Pancreas (tissue), 10 donors: ENCODE measurements at places on chromosomes 2 and 18.

DNA sequence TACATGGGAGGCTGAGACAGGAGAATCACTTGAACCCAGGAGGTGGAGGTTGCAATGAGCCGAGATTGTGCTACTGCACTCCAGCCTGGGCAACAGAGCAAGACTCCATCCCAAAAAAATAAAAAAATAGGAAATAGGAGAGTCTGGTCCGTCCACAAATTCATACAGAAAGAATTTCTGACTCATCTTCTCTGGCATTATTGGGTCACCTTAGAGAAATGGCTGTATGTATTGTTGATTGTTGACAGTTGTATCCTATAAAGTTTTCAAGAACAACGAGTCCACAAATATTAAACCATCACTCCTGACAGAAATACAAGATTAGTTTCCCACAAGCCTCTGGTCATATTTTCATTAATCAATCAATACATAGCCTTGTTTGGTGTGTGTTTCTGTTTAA is 20.4 kb downstream of the RBM43 start:
- no peaks in the 10 kb centered on the region for H3K4me1 ChIP-seq
- no peaks in the 10 kb centered on the region for H3K27me3 ChIP-seq
- DNase-seq, result no peak
- H3K36me3 ChIP-seq, result no peaks in the 10 kb centered on the region

DNA sequence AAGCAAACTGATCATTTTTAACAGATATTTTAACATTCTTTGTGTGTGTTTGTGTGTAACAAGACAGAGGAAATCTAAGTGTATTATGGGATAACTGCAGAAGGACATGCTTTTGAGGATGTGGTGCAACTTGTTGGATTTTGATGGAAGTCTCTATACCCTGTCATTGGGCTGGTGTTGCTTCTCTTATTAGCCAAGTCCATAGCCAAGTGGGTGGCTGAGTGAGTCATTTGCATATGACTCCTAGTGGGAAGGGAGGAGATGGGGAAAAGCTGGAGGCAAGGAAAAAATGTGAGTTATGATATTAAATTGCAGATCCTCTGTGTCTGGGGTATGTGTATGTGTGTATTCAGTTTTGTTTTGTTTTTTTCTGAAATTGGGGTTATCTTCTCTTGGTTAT is 879.9 kb downstream of the DCC start:
- H3K36me3 ChIP-seq, result no peaks in the 10 kb centered on the region
- no peaks in the 10 kb centered on the region for H3K4me1 ChIP-seq
- no peak overlapping the region for H3K27ac ChIP-seq
- no peaks in the 10 kb centered on the region for H3K27me3 ChIP-seq
- DNase-seq, result no peak

GRCh38 chr2:152581360-152581759 is 135.9 kb downstream of the PRPF40A start:
- no peak overlapping the region for H3K4me3 ChIP-seq
- no peak for DNase-seq
- no peaks in the 10 kb centered on the region for H3K27me3 ChIP-seq
- H3K4me1 ChIP-seq, result no peaks in the 10 kb centered on the region
- no peak overlapping the region for H3K27ac ChIP-seq

DNA sequence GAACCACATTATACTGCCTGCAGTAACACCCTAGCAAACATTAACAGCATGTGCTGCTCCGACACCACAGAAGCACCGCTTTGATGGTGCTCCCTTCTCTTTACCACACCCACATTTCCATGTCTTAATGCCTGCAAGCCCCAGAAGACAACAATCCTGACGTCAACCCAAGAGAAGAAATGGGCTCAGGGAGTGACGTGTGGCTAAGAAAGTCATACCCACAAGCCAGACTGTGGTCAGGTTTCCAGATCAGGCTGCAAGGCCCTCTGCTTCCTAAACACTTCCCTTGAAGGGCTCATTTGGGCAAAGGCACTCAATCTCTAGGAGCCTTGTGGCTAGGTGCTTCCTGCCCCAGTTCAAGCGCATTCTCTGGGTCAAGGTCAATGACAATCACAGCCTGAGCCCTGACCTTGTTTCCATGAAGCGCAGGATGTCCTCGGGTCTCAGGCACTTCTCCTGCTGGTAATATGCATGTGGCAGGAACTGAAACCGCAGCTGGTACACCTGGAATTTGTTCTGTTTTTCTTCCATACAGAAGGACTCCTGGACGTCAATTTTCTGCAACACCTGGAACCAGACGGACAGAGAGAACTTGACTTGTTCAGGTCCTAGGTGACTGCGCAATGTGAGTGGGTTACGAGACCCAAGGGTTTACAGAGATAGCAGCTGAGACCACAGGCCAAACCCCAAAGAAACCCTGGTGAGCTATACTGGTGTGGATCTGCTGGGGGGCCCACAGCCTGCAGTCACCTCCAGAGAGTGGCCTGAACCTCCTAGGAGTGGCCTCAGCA is 67.2 kb downstream of the POLR1A start:
- H3K4me3 ChIP-seq, result no peak overlapping the region
- peaks cover 27% of the 10 kb centered on the region for H3K36me3 ChIP-seq
- H3K27ac ChIP-seq, result no peak overlapping the region

- no peaks in the 10 kb centered on the region for H3K4me1 ChIP-seq
- H3K27me3 ChIP-seq, result no peaks in the 10 kb centered on the region
- no peak overlapping the region for H3K27ac ChIP-seq
- no peak overlapping the region for H3K4me3 ChIP-seq
- no peak for DNase-seq
Measured at GRCh38 chr2:238422285-238422684, 4.4 kb upstream of the ASB1 start.

- no peaks in the 10 kb centered on the region for H3K27me3 ChIP-seq
- DNase-seq, result no peak
- H3K36me3 ChIP-seq, result no peaks in the 10 kb centered on the region
Measured at GRCh38 chr2:67565761-67566160, 168.6 kb downstream of the ETAA1 start.

- no peaks in the 10 kb centered on the region for H3K27me3 ChIP-seq
- H3K36me3 ChIP-seq, result no peaks in the 10 kb centered on the region
- no peak for DNase-seq
- H3K27ac ChIP-seq, result no peak overlapping the region
Measured at GRCh38 chr18:44497757-44498490, 182.8 kb upstream of the SETBP1 start.

DNA sequence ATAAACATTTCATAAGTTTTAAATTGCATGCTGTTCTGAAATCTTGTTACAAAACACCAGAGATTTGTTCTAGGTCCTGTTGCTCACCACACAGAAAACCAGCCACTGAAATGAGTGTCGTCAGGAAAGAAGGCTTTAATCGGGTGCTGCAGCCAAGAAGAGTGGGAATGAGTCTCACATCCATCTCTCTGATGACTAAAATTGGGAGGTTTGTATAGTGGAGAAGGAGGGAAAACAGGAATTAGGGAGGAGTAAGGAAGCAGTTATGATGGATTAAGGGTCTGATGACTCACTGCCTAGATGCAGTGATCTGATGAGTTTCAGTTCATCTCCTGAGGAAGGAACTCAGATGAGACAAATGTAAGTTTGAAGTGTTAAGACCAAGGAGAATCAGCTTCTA is 42.1 kb upstream of the GPR39 start:
- no peak overlapping the region for H3K4me3 ChIP-seq
- no peak overlapping the region for H3K27ac ChIP-seq
- H3K36me3 ChIP-seq, result no peaks in the 10 kb centered on the region
- no peaks in the 10 kb centered on the region for H3K27me3 ChIP-seq
- no peak for DNase-seq

GRCh38 chr2:107025869-107026380 is 140.0 kb upstream of the ST6GAL2 start:
- H3K4me3 ChIP-seq, result no peak overlapping the region
- no peaks in the 10 kb centered on the region for H3K36me3 ChIP-seq
- H3K27ac ChIP-seq, result no peak overlapping the region

- DNase-seq, result no peak
- no peak overlapping the region for H3K4me3 ChIP-seq
- H3K27me3 ChIP-seq, result no peaks in the 10 kb centered on the region
- H3K36me3 ChIP-seq, result no peaks in the 10 kb centered on the region
- H3K4me1 ChIP-seq, result no peaks in the 10 kb centered on the region
- H3K27ac ChIP-seq, result no peak overlapping the region
Measured at GRCh38 chr2:200065477-200065876, 110.1 kb downstream of the MAIP1 start.

DNA sequence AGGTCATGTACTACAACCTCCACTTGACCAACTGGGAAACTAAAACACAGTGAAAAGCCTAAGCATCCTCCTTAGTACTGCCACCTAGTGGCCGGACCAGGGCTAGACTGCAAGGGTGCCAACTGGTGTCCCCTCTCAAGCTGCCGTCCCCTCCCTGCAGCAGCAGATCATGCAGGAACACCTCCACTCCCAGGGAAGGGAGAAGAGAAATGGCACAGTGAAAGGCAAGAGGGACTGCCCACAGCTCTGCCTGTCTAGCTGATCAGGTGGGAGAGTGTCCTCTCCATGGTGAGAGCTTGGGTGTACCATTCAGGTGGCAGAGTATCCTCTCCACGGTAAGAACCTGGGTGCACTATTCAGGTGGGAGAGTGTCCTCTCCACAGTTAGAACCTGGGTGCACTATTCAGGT is 78.1 kb downstream of the AAK1 start:
- peak; percentile 56 for DNase-seq
- H3K27ac ChIP-seq, result no peak overlapping the region
- no peaks in the 10 kb centered on the region for H3K36me3 ChIP-seq
- no peaks in the 10 kb centered on the region for H3K27me3 ChIP-seq
- peaks cover 18% of the 10 kb centered on the region for H3K4me1 ChIP-seq

DNA sequence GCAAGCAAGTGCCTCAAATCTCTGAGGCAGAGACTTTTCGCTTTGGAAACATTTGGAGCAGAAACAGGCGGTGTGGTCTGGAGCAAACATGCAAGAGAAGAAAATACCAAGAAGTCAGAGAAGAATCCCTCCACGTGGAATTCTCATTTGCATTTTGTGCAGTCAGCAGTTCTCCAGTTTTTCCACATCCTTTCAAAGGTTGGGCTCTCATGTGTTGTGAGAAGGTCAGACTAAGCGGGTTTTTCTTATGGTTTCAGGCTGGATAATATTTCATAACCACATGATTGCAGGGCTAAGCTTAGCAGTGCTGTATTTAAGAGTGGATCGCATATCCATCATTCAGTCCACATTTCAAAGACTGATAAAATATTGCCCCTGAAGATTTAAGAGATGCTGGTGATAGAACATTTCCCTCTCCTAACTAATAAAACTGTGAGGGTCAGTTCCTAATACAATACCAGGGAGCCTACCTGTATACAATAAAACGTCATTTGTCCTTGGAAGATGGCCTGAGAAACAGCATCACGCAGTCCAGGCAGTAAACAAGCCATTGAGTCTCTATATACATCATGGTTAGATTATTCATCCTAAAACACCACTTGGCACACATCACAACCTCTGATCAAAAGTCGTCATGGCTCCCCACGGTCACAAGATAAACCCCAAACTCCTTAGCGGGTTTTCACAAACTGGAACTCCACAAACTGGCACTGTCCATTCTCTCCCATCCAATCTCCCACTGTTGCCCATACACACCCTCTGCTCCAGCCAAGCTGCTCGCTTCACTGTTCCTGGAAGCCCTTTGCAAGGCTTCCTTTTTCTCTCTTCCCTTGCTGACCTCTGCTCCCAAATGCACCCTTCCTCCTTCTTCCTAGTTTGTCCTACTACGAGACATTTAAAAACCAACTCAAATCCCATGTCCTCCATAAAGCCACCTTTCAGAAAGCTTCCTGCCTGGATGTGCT is 31.5 kb downstream of the ANKRD44 start:
- no peak overlapping the region for H3K4me3 ChIP-seq
- peaks cover 3% of the 10 kb centered on the region for H3K4me1 ChIP-seq
- DNase-seq, result no peak
- H3K27ac ChIP-seq, result no peak overlapping the region

DNA sequence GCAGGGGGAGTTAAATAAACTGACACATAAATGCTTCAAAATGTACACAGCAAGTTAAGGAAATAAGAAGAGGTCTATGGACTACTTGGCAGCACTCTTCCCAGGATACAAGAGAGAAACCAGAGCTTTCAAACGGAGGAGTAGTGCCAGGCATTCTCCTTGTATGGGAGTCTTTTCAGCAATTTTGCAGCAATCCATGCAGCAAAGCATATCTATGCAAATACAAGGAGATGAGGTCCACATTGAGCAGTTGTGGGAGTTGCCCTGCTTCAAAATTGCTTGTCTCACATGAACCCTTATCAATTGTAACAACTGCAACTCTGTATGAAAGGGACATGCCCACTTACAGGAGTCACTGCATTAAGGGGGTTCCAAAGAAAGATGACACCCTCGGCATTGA is 37.8 kb downstream of the SCN9A start:
- no peak for DNase-seq
- peaks cover 11% of the 10 kb centered on the region for H3K4me1 ChIP-seq
- no peak overlapping the region for H3K27ac ChIP-seq
- no peaks in the 10 kb centered on the region for H3K27me3 ChIP-seq

DNA sequence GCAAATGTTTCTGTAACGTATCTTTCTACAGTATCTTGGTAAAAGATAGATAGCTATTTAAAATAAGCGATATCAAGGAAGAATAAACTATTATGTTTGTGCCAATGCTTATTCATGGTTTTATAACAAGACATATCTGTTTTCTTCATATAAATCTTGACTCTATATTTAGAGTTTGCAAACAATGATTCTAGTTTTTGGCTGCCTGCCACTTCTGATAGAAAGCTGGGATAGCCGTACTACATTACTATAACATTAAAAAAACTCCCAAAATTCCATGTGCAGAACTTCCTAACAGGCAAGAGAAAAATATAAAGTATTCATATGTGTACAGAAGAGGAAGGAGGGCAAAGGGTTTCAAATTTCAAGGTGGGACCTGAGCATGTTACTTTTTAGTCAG is 985.0 kb downstream of the BCL11A start:
- no peaks in the 10 kb centered on the region for H3K36me3 ChIP-seq
- no peaks in the 10 kb centered on the region for H3K4me1 ChIP-seq
- H3K27ac ChIP-seq, result no peak overlapping the region
- H3K4me3 ChIP-seq, result no peak overlapping the region
